ENCODE measurements at places on chromosomes 11 and 22.

- DNase-seq: no peak
Measured at GRCh38 chr22:40535189-40535512, 101.4 kb downstream of the MRTFA start.

GRCh38 chr11:121110871-121111724 is 10.1 kb downstream of the TECTA start:
- no peak for DNase-seq

DNA sequence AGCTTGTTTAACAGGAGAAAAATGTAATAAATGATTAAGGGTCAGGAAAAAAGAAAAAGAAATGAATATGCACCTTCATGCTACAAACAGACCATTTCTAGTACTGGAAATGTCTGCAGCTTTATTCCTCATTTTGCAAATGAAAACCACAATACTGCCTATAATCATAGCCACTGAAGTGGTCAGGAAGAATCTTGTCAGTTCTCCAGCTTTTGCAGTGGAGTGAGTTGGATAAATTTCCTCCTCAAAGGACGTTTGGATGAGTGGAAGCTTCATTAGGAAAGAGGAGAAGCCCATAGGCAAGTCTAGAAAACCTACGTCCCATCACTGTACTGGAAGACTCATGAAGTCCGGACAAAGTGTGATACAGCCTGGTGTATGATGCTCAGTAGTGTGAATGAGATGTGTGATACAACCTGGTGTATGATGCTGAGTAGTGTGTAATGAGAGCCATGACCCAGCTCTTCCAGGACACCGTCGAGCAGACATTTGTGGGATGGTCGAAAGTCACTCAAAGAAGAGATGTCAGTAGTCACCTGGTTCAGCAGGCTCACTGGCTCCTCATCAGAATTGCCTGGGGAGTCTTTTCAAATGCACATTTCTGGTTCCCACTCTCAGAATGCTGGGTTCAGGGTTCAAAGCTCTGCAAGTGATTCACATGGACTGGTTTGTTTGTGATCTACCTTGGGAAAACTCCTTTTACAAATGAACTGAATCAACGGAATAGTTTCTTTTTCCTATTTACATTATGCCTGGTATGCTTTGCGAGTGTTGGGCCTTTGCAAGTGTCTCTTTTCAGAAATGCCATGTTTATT is 101.3 kb downstream of the PDHX start:
- DNase-seq: no peak

DNA sequence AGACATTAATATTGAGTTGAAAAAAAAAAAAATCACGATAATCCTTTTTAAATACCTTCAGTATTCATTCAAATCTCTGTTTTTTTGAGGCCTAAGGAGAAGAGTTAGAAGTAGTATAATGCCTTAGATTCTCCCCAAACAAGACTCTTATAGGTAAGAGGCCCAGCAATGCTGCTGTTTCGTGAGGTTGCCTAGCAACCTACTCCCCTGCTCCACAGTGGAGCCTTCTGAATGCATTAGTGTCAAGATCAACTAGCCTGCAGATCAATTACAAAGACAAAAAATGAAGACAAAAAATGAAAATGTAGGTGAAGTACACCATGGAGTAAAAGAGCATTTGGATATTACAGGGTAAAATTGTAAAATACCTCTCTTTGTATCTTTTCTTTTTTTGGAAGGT is 229.8 kb upstream of the LUZP2 start:
- DNase-seq: no peak

GRCh38 chr22:50489363-50490243 is 2.9 kb downstream of the MIOX start:
- no peak for DNase-seq

GRCh38 chr22:30205281-30206115 is 41.1 kb downstream of the LIF start:
- no peak for DNase-seq

DNA sequence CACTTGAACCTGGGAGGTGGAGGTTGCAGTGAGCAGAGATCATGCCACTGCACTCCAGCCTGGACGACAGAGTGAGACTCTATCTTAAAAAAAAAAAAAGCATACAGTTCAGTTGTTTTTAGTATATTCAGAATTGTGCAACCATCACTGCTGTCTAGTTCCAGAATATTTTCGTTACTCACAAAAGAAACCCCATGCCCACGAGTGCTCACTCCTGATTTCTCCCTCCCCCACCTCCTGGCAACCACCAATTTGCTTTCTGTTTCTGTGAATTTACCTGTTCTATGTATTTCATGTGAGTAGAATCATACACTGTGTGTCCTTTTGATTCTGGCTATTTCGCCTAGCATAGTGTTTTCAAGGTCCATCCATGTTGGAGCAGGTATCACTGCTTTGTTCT is 24.8 kb downstream of the PTPRJ start:
- no peak for DNase-seq

DNA sequence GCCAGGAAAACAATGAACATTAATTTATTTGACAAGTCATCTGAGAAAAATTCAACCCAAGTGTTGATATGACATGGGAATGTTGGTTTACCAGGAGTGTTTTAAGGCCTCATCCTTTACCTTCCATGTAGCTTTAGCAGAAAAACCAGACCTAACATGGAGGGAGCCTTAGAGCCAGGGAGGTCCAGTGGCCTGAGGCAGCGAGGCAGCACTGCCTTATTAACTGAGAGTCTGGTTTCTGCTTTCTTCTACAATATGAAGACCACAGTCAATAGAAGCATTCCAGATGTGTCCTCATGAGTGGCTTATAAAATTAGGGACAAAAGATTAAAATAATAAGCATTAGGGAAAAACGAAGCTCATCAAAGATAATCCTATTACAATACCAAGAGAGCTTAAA is 61.5 kb downstream of the DKK3 start:
- no peak for DNase-seq

- DNase-seq: no peak
Measured at GRCh38 chr11:9787981-9788521, 124.2 kb downstream of the SWAP70 start.

- no peak for DNase-seq
Measured at GRCh38 chr11:65861165-65861505, 902 bp downstream of the MUS81 start.

- DNase-seq: no peak
Measured at GRCh38 chr11:23957314-23957713, 539.5 kb upstream of the LUZP2 start.

DNA sequence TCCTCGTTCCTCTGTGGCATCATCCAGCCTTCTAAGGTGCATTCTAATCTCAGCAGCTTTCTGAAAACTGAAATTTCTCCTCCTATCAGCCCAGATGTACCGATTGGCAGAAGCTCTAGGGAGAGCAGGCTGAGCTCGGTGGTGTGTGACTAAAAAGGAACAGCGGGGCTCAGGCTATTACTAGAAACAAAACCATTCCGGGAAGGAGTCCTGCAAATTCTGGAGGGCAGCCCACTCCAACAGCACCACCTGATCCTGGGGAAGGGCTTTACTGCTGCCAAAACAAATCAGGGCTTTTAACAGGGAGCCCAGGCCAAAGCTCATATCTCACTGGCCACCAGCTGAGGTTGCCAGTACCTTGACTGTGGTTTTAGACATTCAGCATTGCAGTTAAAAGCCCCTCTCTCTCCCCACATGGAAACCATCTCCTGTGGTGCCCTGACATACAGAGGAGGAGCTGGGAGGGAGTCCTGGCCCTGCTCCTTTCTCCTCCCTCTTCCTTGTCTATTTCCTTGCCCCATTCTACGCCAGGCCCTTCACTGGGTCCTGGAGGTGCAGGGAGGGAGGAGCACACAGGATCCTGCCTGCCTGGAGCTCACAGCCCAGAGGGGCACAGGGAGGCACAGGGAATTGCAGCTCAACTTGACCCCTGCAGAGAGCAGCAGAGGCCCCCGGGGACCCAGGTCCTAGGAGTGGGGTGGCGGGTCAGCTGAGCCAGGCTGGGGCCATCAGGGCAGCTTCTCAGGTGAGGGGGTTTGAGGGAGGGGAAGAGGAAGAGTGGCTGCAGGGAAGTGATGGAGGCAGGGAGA is 889 bp downstream of the PLAAT4 start:
- no peak for DNase-seq

- no peak for DNase-seq
Measured at GRCh38 chr11:64842366-64842759, 2.1 kb downstream of the CDC42BPG start.

DNA sequence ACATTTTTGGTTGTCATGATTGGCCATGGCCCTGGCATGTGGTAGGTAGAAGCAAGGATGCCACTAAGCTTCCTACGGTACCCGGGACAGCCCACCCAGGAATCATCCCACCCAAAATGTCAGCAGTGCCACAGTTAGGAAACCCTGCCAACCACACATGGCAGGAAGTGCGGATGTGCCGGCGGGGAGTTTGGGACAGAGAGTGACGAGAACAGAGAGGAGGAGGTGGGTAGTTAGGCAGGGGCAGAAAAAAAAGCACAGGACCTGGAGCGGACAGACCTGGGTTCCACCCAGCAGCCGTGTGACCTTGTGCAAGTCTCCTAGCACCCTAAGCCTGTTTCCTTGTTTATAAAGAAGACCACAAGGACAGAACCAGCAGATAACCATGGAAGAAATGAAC is 3.3 kb downstream of the SPI1 start:
- DNase-seq: no peak

- DNase-seq: no peak
Measured at GRCh38 chr11:98842187-98842586, 178.6 kb upstream of the CNTN5 start.

DNA sequence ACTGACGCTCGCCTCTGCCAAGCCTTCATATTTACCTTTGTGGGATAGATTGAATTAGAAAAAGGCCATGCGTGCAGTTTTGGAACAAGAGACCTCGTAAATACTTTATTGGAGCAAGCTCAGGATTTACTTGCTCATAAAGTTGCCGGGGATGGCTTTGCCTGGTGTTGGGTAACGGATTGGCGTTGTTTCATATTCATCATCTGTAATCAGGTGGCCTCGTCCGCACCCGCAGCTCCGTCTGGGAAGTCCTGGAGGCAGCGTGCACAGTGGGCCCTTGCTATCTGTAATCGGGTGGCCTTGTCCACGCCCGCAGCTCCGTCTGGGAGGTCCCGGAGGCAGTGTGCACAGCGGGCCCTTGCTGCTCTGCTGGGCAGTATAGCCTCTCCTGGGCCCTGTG is 1209.3 kb downstream of the BRD1 start:
- no peak for DNase-seq

DNA sequence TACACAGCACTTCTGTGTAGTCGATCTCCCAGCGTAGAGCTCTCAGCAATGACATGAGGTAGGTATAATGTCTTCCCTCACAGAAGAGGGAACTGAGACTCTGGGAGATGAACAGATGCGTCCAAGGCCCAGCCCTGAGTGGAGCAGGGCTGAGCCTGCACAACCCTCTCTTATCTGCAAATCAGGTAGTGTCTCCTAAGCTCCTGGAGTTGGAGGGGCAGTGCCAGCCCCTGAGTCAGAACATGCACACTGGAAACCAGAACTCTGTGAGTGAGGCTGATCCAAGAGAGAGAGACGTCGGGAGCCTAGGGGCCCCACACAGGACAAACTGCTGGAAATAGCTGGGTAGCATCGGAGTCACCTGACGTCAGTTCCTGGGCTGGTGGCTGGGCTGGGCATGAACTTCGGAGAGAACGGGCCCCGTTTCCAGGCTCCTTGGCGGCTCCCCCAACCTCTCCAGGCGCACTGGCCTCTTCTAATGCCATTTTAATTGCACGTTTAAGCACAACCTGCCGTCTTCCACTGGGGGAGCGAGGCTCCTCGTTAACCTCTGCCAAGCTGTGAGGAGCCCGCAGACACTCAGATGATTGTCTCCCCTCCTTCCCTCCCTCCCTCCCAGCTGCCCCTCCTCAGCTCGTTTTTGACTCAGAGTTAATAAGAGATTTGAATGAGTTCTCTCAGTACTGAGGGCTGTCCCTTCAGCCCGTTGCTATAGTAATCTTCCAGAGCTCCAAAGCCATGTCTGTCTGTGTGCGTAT is 191.2 kb upstream of the TBCEL start:
- no peak for DNase-seq

DNA sequence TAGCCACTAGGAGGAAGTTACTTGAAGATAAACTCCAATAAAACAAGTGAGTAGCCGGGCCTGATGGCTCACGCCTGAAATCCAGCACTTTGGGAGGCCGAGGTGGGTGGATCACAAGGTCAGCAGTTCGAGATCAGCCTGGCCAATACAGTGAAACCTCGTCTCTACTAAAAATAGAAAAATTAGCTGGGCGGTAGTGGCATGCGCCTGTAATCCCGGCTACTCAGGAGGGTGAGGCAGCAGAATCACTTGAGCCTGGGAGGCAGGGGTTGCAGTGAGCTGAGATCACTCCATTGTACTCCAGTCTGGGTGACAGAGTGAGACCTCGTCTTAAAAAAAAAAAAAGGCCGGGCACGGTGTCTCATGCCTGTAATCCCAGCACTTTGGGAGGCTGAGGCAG is 34.0 kb upstream of the CLPB start:
- DNase-seq: no peak

GRCh38 chr22:48959496-48959895 is 868.2 kb downstream of the BRD1 start:
- no peak for DNase-seq

GRCh38 chr11:104907521-104908185 is 9.4 kb upstream of the CASP12 start:
- no peak for DNase-seq

- DNase-seq: no peak
Measured at GRCh38 chr22:46090631-46091201, 59.6 kb upstream of the PPARA start.

DNA sequence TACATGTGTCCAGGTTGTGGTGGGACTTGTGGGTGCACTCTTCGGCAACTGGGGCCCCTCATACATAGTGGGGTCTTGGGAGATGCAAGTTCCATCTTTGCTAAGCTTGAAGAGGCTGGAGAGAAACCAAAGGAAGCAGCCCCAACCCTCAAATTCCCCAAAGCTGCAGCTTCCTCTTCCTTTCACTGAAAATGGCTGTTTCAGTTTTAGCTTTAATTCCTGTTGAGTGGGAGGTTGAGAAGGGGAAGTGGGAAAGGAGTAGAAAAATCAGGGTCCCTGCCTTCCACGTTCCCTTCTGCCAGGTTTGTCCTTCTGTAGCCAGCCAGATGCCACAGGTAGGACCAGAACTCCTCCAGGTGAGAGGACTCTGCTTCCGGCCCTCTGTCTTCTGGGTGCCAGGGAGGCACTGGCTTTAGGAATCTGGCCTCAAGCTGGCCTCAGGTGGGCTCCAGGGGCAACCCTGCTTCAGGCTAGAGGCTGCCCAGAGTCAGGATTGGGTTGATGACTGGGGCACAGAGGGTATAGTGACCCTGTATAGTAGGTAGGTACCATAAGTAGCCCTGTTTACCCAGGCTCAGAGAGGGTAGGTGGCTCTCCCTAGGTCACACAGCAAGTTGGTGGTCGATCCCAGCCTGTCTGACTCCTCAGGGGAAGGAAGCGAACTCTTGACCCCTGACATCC is 16.2 kb downstream of the P2RY6 start:
- no peak for DNase-seq

DNA sequence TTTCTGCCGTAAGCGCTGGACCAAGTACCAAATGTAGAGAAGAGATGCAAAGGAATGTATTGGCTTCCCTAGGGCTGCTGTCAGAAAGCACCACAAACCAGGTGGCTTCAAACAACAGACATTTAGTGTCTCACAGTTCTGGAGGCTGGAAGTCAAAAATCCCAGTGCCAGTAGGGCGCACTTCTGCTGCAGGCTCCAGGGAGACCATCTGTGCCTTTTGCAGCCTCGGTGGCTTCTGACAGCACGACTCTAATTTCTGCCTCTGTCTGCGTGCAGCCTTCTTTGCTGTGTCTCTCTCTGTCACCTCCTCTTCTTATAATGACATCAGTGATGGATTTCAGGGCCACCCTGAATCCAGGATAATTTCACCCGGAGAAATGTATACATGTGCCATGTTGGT is 2.8 kb downstream of the APOL6 start:
- DNase-seq: no peak

GRCh38 chr11:85947431-85948272 is 92.5 kb downstream of the CCDC83 start:
- no peak for DNase-seq

All from effector CD8-positive, alpha-beta T cell (primary cell).